ENCODE measurements at places on chromosomes 13 and 19. TPM values are rescaled to one million over a fixed set of nuclear protein-coding genes. Genes with fewer than 3 reads are reported as not detected.

Gene NXNL1
- not detected for total RNA-seq

DNA sequence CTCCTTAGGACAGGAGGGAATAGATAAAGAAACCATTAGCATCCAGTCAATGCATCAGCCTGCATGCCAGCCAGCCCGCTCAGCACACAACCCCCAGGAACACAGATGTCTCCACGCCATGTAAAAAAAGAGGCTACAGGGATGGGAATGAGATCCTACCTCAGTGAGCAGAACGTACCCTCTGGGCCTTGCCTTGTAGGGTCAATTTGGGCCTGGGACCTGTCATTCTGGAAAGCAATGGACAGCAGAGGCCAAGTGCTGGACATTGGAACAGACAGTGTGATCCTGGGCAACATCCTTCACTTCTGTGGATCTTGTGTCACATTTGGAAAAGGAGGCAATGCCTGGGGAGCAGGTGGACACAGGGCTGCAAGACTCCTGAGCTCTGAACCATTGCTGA is 26.0 kb downstream of the VSTM2B start:
- H3K27ac ChIP-seq, result no peak overlapping the region
- no peaks in the 10 kb centered on the region for H3K4me1 ChIP-seq
- no peak for DNase-seq

Gene ZNF558
- 10.3 TPM for total RNA-seq

DNA sequence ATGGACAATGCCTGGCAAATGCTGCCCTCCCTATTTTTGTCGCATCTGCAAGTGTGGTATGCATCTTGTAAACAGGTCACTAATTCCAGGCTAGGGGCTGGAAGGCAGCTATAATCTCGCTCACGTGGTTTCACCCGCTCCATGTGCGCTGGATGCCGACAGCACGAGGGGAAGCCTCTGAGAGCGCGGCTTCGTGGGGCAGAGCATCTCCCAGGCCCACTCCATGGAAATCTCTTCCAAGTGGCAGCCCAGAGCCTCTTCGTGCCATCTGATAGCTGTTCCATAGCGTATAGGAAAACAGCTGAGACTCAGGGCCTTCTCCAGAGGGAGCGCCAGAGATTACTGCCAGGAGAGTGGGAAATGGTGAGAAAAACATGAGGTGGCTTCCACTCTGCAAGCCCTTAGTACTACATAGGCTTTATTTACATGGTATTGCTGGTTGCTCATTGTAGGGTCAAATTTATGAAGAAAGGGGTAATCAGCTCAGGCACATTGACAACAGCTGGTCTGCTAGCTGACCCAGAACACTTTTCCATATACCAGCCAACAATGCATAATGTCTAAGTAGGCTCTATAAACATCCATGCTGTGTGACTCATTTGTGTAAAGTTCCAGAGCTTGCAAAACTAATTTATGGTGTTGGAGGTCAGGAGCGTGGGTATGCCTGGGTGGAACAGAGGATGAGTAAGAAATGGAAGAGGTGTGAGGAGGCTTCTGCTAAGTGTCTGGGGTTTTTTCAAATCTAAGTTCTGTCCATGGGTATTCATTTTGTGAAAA is 165.2 kb downstream of the SHISA2 start:
- H3K4me3 ChIP-seq, result no peak overlapping the region
- no peaks in the 10 kb centered on the region for H3K4me1 ChIP-seq
- DNase-seq, result no peak
- peaks cover 38% of the 10 kb centered on the region for H3K27me3 ChIP-seq
- no peaks in the 10 kb centered on the region for H3K36me3 ChIP-seq
